ENCODE measurements at places on chromosomes 1 and 21.

DNA sequence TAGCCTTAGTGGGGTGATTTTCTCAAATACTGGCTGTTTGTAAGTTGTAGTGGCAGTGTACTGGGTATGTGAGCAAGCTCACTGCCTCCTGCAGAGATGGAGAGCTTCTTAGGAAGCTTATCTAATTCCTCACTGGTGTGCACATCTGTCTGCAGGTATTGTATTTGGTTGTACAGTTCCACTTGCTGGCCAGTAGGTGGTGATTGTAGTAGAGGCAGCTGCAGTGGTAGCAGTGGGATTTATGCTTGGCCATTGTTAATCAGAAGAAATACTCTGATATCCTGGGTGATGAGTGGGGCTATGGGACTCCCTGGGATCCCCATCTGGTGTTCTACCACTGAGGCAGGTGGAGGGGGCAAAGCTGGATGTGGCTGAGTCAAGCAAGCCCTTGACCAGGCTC is 276.1 kb upstream of the SPAG17 start:
- no peak for ATAC-seq

GRCh38 chr21:38244407-38244787 is 12.4 kb upstream of the KCNJ15 start:
- ATAC-seq, result no peak

DNA sequence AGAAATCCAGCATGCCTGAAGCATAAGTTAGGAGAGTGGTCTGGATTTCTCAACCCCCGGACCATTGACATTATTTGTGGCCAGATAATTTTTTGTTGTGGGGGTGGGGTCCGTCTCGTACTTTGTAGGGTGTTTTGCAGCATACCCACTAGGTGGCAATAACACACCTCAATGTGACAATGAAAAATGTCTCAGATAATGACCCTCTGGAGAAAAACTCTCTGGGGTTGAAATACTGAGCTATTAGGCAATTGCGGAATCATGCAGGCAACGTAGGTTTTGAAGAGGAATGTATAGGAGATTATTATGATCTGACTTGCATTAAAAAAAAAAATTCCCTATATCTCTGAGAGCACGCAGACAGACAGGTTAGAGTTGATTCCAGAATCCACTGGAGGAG is 25.3 kb upstream of the RRP15 start:
- no peak for ATAC-seq

DNA sequence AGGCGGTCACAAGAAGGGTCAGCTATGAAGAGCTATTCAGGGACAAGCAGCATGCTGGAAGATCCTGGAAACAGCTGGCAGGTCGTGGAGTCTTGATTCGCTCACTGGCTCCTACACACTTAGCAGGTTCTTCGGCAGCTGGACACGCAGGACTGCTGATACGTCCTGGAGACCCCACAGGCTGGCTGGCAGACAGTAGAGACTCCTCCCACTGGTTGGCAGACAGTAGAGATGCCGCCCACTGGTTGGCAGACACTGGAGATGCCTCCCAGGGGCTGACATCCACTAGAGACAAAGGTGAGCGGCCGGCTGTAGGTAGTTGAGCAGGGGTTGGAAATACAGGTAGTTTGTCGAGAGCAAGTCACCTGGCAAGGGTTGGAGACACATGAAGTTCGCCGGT is 466 bp downstream of the KRTAP11-1 start:
- no peak for ATAC-seq

- ATAC-seq, result peak; percentile 26
These were observed 27.9 kb downstream of the ARHGEF16 start for GRCh38 chr1:3482378-3482849.

DNA sequence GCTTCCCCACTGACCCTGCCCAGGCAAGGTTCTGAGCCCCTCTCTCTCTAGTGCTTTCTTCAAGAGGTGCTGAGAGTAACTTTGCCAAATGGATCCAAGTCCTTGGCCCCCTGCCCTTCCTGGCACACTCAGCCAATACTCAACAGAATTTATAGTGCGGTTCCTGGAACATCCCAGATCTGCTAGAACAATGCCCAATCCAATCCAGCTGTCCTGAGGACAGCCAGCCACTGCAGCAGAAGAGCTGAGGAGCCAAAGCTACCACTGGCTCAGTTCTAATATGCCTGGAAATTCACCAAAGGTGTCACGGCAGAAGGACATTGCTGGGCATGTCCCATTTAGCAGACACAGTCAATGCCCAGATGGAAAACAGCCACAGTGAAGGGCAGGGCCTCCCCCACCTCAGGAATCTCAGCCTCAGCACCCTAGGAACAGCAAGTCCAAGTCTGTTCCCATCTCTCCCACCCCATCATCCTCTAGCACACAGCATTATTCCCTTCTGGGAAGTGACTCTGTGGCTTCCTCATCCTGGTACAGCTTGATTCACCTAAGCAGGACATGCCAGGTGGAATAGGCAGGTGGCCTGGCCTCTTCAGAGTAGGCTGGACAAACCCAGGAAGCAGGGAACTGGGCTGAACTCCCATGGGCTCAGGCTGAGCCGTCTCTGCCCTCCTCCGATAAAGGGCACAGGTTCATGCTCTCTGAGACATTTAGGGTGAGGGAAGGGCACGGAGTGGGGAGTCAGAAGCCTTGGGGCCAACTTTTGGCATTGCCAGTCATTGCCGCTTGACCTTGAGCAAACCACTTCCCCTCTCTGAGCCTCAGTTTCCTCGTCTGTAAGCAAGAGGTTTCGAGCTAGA is 24.6 kb downstream of the PMVK start:
- ATAC-seq, result no peak

GRCh38 chr1:66444438-66445265 is 89.3 kb upstream of the SGIP1 start:
- ATAC-seq, result no peak

DNA sequence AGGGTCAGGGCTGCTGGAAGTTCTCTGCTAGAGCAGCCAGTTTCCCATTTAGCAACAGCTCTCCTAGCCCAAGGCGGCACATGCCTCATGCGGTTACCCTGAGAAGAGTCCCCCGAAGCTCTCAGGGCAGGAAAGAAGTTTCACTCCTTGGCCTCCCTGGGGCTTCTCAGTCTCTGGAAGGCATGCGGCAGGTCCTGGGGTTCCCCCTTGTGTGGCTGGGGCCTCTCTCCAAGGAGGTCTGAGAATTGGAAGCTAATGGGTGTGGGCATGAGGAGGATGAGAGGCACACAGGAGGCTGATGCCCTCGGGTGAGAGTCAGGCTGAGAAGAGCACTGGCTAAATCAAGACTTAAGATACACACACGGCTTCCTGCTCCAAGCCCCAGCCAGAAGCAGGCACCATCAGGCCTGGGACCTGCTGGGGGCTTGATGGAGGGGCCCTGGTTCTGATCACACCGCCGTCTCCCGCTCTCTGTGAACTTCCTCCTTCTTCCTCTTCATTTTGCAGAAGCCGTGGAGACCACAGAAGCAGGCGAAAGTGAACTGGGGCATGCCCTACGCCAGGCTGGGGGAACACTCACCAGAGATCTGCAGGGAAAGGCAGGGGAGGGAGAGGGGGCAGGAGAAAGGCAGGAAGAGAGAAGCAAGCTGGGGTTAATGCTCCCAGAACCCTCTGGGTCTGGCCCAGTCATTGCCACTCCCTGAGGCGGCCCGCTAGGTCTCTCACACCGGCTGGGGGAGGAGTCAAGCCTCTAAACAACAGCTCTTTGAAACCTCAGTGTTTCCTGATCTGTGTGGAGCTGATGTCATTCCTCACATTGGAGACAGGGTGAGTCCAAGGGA is 15.1 kb downstream of the BLACAT1 start:
- ATAC-seq, result peak; percentile 46

DNA sequence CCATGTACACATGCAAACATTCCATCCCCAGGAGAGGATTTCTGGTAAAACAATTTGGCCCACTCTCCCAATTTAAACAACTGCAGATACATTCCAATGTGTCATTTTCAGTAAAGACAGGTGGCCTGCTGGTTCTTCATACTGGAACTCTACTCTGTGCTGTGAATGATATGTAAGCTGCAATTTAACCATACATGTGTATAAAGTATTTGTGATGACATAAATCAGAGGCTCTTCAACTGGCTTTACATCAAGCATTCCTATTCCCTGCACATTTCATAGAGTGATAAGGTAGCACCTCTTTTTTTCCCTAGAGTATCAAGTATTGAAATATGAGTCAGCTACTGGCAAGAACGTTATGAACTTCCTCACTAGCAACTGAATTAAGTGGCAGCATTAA is 649.5 kb upstream of the ADGRL2 start:
- ATAC-seq, result peak; percentile 59

DNA sequence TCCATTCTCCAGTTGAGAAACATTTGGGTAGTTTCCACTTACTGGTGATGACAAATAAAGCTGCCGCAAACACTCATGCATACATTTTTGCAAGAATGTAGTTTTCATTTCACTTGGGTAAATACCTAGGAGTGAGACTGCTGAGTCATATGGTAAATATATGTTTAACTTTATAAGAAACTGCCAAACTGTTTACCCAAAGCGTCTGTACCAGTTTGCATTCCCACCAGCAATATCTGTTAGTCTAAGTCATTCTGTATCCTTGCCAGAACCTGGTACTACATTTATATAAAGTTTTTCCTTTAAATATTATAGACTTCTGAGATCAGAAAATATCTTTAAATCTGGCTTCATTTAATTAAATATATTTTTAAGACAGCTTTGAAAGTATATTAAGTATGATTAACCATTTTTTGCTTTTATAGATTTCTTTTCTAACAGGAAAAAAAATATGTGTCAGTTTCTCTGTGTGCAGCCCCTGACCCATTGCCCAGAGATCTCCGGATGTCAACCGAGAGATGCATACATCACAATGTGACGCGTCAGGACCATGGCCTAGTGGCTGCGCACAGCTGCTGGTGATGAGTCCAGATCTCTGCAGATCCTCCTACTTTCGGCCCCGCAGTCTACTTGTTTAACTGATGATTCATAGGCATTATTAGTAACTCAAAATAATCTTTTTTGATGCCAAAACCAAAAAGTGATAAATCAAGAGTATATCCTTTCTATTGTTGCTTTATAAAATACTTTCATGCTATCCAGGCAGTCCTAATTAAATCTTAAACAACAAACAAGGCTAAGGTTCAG is 227.1 kb upstream of the MAP1LC3C start:
- no peak for ATAC-seq

DNA sequence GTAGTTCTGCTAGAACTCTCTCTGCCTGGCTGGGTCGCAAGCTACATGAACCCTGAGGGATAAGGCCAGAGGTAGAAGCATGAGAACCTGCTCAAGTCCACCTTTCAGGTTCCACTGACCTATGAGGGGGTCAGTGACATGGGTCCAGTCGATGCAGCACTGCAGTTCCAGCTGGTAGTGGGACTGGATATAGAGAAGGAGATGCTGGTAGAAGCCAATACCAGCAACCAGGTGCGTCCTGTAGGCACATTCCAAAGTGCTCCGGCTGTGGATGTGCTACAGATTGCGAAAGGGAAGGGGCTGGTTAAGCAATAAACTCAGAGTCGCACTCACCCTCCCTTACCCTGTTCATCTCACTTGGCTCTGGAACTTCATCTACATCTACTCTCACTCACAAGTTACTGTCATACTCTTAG is 5.7 kb downstream of the SMG5 start:
- no peak for ATAC-seq

DNA sequence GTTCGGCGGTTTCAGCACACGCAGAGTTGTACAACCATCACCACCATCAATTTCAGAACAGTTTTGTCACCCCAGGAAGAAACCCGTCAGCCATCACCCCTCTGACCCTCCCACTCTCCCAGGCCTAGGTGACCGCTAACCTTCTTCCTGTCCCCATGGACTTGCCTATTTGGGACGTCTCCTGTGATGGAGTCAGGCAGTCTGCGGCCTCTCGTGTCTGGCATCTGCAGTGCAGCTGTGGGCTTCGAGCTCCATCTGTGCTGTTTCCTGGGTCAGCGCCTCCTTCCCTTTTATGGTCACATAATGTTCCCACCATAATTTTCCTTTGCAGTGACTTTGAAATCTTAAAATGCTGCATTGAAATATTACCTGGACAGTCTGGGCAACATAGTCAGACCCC is 24.4 kb downstream of the SLC45A1 start:
- ATAC-seq, result no peak

DNA sequence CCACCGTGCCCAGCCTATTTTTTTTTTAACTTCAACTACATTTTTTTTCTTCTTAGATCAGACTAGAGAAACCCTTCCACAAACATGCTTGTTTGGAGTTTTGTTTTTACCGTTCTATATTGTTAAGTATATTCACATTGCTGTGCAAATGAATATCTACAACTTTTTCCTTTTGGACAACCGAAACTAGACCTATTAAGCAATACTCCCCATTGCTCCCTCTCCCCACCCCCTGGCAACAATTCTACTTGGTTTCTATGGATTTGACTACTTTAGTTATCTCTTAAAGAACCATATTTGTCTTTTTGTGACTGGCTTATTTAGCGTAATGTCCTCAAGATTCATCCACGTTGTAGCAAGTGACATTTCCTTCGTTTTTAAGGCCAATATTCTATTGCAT is 19.1 kb downstream of the ETNK2 start:
- no peak for ATAC-seq

- ATAC-seq, result no peak
These were observed 346.2 kb upstream of the LRRC7 start for GRCh38 chr1:69221524-69221923.

DNA sequence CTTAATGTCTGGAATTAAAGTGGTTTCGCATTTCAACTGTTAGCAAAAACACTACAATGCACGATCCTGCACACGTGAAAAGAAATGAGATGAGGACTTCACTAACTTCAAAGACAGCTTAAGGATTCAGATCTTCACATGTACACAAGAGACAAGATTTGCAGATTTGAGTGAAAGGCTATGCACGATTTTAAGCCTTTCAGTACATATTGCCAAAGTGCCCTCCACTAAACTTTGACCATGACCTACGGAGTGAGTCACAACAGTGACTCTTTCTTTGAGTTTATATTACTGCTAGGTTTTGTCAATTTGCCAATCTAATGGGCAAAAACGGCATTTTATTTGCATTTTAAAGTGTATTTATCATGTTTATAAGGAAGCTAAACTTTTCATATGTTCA is 41.2 kb upstream of the CR1L start:
- no peak for ATAC-seq

GRCh38 chr1:54399765-54400164 is 6.4 kb downstream of the SSBP3 start:
- no peak for ATAC-seq

- ATAC-seq, result no peak
These were observed 121.7 kb downstream of the ATF6 start for GRCh38 chr1:161887730-161888287.

- no peak for ATAC-seq
These were observed 35.5 kb upstream of the SLAMF9 start for GRCh38 chr1:159989581-159989980.

DNA sequence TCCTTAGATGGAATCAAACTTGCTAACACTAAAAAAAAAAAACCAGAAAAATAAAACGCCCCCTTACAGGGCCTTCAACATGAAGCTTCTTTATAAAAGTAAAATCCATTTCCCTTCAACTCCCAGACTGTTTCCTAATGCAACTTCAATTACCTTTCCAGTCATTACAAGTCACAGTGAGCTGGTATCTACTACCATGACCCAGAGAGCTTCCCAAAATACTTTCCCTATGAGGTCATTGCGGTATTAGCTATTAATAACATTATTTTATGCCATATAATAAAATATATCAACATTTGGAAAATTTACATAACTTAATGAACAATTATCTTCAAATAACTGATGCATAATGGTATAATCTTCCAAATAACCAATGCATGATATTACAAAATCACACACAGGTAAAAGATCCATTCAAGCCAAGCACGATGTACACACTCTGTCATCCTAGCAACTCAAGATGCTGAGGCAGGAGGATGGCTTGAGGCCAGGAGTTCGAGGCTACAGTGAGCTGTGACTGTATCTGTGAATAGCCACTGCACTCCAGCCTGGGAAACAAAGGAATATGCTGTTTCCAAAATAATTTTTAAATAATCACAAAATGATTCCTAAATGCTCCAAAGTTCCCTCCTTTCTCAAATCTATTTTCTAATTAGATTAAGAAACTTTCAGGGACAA is 24.1 kb downstream of the EIF4G3 start:
- ATAC-seq, result no peak

Measured in motor neuron (in vitro differentiated cells).